ENCODE measurements at places on chromosomes 3 and 15.

DNA sequence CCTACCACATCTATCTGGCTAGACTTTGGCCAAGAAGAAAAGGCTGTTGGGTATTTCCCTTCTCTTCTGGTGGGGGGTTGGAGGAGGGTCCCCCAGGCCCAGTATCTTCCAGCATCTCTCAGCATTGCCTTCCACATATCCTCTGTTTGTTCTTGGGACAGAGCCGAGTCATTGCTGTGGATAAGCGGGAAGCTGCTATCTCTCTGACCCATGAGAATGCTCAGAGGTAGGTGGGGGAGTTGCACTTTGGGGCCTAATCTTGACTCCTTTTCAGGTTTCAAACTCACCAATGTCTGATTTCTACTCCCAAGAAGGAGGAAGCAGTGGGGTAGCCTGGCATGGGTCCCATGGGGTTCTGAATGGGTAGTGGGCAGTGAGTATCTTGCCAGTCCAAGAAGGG is 8.0 kb downstream of the HEMK1 start:
- no peak for DNase-seq

DNA sequence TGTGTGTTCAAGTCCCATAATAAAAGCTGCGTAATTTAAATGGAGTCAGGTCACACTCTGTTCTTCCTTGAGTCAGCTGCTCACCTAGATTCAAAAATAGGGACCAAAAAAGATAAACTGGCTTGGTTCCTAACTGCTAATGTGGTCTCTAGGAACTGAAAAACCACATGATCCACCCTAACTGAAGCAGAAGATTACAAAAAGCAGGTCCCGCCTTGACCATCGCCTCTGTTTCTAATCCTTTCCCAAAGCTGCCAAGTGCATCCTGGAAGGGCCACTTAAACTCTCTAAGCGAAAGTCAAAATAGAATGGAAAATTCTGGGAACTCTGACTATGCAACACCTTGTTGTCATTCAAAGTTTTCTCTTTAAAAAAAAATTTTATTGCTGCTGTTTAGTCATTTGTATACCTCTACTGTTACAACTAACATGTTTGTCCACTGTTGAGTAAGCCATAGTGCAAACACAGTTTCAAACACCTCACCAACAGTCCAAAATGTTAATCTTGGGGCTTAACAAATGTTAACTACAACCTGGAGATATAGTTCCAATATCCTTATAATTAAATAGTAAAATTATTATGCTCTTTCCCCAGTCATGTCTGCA is 88.9 kb upstream of the THBS1 start:
- DNase-seq = no peak

- peak; percentile 85 for DNase-seq
Measured at GRCh38 chr15:76139368-76140073, 79.7 kb downstream of the TMEM266 start.

DNA sequence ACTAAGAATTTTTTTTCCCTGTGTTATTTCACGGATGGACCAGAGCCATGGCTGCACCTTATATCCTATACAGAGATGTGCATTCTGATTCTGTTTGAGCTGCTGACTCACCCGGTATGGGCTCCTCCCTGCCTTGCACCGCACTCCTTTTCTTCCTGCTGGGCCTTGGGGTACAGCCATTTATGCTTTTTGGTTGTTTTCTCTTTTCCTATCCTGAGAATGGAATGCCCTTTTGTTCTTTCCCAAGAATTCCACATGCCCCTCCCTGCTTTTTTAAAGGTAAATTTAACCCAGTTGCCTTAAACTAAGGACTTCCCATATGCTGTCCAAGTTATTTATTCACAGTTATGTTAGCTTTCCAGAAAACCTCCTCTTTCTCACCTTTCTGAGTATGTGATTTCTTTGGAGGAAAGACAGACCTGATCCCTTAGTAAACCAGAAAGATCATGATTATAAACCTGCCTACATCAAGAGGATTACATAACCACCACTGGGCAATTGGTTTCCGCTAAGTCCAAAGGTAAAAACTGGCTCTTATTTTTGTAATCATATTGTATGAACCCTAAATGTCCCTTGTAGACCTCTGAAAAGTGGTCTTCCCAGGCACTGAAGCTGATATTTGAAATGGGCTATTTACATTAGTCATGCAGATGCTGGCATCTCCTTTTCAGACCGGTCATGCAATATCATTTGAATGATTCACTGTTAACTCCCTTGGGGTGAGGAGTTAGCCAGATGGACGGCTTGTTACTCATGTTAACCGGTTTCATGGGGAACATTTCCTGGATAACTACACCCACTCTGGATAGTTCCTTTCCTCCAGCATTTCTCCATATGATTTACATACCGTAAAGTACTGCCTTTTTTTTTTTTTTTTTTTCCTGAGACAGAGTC is 45.5 kb downstream of the TMOD3 start:
- no peak for DNase-seq

- DNase-seq = no peak
Measured at GRCh38 chr15:78358102-78358870, 18.1 kb downstream of the CRABP1 start.

DNA sequence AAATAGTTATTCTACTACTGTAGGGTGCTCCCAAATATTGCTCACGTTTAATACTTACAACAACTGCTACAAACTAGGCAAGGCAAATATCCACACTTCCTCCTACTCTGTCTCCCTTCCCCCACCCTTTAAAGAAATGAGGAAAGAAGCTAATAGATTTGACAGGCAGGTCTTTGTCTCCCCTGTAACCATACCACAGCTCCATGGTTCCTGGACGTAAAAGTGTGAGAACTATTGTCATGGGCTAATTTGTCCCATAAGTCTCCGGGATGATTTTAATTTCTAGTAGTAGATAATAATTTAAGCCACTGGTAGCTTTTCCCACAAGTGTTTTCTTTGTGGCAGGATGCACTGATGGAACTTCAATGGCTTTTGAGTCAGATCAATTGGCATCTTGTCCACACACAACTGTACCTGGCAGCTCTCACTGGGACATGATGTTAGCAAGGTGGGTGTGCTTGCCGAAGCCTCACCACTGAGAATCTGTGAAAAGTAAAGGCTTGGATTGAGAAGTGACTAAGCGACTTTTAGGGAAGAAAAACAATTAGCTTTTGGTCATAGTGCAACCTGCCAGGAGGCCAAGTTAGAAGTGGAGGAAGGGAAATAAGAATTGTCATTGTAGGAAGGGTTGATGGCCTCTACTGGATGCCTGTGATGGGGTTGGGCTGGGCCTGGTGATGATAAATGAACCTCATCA is 1.4 kb upstream of the CPOX start:
- DNase-seq = no peak

DNA sequence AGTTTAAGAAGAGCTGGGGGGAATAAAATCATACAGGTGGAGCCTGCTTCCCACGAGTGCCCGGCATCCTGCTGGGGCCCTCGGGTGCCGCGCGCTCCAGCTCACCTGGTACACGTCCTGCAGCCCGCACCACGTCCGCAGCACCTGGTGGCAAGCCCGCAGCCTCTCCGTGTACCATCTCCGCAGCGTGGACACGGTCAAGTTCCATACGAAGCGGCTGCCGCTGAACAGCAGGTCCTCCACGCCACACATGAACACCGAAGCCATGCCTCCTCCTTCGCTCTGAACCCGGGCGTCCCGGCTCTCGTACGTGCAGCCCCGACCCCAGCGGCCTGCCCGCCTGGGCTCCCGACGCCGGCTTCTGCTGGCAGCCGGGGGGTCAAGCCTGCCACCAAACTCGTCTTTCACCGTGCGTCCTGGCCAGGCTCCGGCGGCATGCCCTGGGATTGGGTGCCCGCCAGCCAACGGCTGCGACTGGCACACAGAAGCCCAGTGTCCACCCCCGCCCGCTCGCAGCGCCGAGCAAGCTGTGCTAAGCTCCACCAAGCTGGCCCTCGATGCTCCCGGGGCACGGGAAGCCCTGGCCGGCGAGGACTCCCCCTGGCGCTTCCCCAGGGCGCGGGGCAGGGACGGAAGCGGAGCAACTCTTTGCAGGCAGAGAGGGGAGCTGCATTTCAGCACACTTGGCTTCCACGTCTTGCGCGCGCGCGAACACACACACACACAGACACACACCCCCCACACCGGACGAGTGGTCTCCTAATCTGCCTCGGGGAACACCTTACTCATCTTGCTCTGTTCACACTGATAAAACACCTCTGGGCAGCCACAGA is at the start of gene FRMD4B:
Gene FRMD4B, minus strand, starts transcription at position 366 of the 833 bp plus-strand sequence. Its CDS starts 99 bp downstream, at position 267.
- DNase-seq = no peak

GRCh38 chr3:56926243-56926946 is 124.6 kb upstream of the ARHGEF3 start:
- no peak for DNase-seq

- no peak for DNase-seq
Measured at GRCh38 chr15:54197995-54198394, 219.8 kb downstream of the UNC13C start.

GRCh38 chr3:191363221-191363620 is 32.9 kb upstream of the UTS2B start:
- no peak for DNase-seq

DNA sequence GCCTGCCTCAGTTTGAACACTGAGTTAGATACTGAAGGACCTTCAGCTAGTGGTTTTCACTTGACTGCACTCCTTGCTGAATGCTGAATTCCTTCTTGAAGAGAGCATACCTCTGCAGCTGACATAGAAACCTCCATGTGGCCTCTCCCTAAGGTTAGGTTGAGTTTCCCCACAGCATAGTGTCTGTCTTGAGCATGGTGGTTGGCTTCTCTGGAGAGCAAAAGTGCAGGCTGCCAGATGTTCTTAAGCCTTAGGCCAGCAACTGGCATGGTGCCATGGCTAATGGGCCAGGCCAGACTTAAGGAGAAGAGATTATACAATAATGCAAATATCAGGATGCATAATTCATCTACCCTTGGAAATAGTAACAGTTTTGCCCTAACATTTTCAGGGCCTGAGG is 545.6 kb upstream of the ZNF385D start:
- no peak for DNase-seq

DNA sequence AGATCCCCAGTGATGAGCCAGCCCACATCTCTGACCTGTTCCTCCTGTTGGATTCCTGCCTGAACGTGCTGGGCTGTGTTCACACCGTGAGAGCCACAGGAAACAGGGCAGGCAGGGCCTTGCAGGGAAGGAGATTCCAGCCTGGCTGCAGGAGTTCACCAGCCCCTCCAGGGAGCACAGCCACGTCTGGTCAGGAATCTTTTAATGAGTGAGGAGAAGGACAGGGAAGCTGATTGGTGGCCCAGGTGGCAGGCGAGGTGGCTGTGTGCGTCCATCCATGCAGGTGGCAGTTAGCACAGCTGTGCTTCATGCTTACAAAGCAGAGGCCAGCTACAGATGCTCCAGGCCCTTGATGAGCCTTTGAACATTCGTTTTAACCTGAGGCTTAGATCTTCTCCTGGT is 10.5 kb downstream of the LRRK1 start:
- peak; percentile 52 for DNase-seq

DNA sequence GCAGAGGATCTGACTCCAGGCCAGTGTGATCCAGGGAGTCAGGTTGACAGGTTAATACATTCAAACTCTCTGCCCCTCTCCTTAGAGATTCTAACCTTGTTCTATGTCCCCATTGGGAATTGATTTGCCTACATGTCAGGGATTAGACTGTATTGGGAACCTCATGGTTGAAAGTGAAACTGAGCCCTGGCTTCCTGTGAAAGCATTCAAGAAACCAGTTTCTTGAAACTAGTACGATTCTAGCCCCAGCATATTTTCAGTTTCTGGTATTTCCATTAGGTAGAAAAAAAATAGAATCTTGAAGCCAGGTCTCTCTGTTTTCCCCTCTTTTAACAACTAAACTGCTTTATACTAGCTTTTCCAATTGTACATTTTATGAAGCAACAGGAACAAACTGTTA is 140.4 kb upstream of the ABI3BP start:
- DNase-seq = no peak

DNA sequence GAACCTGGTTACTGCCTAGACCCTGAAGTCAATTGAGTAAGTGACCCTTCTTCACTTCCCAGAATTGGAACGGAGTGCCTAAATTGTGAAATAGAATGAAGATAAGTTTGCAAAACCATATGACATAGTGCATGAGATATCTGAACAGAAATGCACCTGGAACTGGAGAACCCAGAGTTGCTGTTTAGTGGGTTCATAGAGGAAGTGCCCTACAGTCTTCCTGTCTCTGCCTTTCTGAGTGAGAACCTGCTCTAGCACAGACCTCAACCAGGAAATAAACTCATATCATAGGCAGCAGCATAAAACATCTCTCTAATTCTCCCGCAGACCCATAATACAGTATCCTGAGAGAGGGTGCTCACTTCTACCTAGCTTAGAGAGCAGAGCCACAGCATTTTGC is 82.9 kb downstream of the EOMES start:
- no peak for DNase-seq

- DNase-seq = no peak
Measured at GRCh38 chr15:96184297-96184696, 146.2 kb upstream of the NR2F2 start.

DNA sequence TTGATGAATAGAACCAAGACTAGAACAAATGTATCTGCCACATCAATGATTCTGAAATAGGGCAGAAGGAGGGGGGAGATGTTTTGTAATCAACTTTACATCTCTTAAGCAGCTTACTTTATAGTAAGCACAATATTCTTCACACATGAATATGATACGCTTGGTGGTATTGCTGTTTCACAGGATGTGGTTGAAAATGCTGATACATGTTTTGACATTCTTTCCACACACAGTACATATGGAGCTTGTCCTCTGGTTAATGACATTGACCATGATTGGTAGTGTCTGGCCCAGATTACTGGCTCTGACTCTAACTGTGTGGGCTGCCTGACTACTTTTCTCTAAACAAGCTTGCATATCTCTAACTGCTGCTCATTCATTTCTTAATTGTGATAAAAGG is 168.9 kb downstream of the KLHL25 start:
- DNase-seq = no peak

GRCh38 chr15:26805470-26805869 is 32.6 kb upstream of the GABRB3 start:
- DNase-seq = peak; percentile 43

DNA sequence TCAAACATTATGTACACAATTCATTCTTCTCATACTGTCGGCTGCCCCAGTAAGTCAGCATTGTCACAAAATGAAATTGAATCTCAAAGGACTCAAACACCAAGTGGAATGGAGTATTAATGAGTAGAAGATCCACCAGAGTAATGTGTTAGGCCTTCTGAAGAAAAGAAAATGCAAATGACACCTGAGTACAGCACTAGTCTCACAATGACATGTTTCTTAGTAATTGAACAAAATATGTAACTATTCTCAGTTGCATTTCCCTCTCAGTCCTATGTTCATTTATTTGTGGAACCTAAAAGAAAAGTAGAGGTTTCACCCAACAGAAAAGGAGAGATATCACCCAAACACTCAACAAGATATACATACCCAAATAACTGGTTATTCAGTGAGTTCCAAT is 283.9 kb upstream of the THBS1 start:
- no peak for DNase-seq

GRCh38 chr3:183172051-183172639 is 9.6 kb upstream of the LAMP3 start:
- no peak for DNase-seq
